ENCODE measurements at places on chromosomes 3 and 15.

- DNase-seq: no peak
Observed at GRCh38 chr15:40052604-40053003, 13.6 kb upstream of the SRP14 start.

DNA sequence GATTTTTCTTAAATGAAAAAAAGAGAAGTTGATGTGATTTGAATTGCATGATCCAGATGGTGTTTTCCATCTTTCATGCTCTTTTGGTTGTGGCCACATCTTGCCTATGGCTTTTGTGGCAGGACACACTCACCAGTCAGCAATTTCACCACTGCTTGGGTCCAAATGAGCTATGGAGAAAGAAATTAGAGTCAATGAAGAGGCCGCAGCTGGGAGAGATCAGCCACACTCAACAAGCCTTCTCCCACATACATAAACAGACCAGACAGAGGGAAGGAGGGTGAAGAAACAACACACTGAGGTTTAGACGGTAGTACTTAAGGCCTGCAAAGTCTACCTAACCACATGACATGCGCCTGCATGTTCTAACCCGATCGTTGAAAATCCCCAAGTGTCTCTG, 110.7 kb upstream of the CDIN1 start:
- no peak for DNase-seq

DNA sequence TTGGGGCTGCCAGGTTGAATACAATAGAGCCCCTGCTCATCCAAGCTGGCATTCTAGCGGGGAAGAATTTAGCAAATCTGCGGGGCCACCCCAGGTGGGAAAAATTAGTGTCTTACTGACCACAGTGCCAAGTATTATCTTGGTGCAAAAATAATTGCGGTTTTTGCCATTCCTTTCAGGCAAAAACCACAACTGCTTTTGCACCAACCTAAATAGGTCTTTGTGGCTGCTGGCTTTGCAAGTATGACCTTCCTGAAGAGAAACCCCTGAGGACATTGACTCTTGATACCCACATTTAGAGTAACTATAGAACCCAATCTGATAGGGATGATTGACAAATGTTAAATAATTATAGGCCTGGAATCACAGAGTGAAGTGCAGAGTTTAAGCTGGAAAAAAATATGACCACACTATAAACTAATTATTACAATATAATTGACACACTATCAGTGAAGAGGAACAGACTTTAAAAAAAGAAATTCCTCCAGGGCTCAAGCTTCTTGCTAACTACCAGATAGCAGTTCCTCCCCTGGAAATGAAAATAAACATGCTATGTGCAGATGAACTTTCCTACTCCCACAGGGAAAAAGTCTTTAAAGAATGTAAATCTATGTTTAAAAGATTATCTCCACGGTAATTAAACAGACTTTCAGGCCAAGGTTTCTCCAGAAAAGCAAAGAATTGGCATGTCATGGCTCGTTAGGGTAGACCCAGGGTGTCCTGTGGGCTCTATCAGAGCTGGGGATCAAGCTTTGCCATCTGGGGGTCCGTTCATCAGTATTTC, 34.4 kb downstream of the CA12 start:
- DNase-seq: no peak

- DNase-seq: no peak
Observed at GRCh38 chr3:171876680-171877147, 33.6 kb downstream of the TMEM212 start.

GRCh38 chr3:86967062-86967461, 23.9 kb downstream of the VGLL3 start:
- no peak for DNase-seq

DNA sequence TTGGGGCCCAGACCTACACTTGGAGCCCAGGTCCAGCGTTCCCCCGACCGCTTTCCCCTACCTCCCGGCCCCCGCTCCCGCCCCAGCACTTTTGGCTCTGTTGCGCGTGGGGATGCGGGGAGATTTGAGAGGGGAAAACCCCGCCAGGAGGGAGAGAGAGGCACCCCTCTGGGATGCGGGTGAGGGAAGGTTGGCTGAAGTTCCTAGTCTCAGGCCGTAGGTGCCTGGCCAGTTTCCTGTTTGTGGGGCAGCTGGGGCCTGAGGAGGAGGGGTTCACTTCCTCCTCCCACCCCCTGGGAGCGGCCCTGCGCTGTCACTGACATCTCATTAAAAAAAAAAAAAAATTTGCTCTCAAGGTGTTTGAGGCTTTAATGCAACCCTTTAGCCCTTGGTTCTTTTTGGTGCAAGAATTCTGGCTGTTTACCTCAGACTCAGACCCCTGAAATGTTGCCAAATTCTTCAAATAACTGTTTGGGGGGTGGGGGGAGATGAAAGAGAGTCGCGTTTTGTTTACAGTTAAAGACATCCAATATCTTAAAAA, 2.6 kb downstream of the FAM43A start:
- peak; percentile 58 for DNase-seq

DNA sequence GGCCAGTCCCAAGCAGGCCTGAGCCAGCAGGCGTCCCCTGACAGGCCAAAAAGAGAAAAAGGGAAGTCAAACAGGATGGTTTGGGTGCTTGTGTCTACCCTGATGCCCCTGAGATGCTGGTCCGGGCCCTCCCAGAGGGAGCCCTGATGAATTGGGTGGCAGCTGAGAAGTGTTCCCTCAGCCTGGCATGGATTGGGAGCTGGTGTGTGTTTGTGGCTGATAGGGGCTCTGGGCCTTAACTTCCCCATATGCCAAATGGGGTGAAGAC, 1.4 kb downstream of the FBLN2 start:
- DNase-seq: no peak

DNA sequence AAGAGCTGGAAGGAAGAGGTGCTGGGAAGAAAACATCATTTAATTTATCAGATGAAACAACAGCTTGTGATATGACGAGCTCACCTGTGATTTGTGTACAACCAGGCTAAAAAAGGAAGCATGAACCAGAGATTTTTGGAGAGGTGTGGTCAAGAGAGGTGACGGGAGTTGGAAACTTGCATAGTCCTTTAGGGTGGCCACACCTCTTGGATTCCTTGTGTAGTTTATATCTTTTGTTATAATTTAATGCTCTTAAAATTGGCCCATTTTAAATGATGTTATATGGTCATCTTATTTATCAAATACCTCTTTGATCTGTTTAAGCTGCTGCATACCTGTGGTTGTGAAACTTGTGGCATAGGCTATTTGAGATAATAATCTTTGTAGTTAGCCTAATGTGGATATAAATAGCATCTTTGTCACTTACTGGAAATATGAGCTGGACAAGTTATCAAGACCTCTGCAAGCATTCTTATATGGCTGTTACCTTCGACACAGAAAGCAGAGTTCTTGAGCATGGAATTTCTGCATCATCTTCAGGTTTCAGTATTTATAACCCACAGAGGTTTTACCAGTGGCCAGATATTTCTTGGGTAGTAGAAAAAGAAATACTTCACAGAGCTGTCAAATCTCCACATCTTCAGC, 49.1 kb downstream of the IL1RAP start:
- no peak for DNase-seq

GRCh38 chr3:30658328-30659052, 52.1 kb downstream of the TGFBR2 start:
- DNase-seq: peak; percentile 71

DNA sequence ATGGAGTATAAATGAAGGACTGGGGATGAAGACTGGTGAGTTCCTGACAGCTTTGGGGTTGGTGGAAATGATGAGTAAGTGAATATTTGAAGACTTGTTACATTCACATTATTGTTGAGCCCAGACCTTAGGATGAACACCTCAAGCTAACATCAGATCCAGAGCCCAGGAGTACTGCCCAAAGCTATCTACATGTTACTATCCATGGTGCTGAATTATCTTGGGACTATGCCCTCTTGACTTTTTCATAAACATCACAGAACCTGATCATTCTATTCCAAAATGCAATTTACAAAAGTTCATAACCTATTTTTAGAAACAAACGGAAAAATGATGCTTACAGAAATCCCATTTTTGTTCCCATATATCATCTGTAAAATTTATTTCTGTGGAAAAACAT, 613.3 kb downstream of the TUSC7 start:
- no peak for DNase-seq

GRCh38 chr3:194955546-194955945, 269.9 kb downstream of the FAM43A start:
- no peak for DNase-seq

DNA sequence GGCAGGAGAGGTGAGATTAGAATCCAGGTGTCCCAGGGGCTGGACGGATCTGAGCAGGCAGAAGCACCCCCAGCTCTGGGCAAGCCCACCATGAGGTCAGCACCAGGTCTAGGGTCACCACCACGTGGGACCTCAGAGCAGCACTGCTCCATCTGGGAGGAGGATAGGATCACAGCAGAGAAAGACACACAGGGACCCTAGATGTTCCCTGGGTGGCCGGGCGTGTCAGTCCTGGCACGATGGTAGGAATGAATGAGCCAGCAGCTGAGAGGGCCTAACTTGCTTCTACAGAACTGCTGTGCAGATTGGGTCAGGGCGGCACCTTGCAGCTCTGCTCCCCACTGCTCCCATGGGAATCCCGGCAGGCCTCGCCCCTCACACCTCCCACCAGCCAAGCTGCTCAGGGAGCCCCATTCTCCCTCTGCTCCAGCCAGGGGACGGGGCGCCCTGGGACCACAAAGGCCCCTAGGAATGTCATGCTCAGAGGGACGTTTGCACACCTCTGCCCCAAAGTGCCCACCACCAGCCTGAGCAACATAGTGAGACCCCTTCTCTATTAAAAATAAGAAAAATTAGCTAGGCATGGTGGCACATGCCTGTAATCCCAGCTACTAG, 66.3 kb downstream of the ZNF445 start:
- no peak for DNase-seq

DNA sequence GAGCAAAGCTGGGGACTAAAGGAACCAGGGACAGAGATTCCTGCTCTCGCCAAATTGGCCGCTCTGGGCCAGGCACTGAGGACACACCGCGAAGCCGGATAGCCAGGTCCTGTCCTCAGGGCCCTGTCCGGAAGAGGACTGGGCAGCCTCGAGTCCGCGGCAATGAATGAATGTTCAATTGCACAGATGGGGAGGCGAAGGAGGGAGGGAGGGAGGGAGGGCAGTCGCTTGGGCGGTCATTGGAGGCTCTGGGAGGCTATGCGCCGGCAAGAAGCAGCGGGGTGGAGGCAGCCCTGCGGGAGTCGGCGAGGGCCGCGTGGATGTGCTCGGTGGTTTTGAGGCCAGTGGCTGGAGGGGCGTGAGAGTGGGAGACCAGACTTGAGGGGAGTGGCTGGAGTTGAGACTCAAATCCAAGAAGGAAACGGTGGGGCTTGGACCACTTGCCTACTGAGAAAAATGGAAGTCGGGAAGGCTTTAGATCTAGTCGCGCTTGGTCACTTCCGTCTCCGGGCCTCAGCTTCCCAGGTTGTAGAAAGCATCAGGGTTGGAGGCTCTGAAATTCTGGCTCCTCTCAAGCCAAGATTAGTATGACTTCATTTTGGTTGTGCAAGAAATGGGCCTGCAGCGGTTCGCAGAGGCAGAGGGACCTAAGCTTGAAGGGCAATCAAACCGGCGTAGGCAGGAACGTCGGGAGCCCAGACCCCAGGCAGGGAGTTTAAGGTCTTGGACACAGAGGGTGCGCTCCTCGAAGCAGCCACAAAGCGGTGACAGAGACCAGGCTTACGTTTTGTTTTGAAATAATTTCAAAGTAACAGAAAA, 21.1 kb upstream of the PLXND1 start:
- no peak for DNase-seq

DNA sequence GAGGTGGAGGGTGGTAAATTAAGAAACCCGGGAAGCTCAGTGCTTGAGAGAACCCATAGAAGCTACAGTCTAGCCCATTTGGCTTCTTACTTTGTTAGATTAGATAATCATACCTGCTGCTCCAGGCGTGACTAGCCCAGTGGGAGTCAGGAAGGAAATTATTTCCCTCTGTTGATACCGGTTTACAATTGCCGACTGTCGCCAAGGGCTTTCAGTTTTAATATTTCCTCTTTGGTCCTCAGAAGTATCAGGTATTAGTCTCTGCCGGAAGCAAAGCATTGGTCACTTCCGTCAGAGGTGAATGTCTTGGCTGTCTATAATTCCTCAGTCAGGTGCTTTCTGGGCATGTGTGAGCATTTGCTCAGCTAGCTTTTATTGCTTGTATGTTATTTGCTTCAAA, 75.2 kb downstream of the LPP start:
- DNase-seq: no peak

- no peak for DNase-seq
Observed at GRCh38 chr3:17655743-17656142, 86.7 kb downstream of the TBC1D5 start.

DNA sequence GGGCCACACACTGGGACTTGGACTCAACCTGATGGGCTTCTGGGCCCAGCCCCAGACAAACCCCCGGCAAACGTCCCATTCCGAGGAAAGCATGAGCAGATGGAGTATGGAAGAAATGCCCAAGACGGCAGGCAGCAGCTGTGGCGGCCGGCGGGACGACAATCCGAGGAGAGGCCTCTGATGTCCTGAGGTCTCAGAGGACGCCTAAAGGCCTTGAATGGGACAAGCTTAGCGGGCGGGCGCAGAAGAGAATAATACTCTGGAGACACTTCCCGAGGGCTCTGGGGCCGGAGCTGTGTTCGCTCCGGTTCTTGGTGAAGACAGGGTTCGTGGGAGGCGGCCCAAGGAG, 482 bp upstream of the OGG1 start:
- no peak for DNase-seq

- no peak for DNase-seq
Observed at GRCh38 chr3:66380200-66380932, 120.5 kb downstream of the LRIG1 start.

DNA sequence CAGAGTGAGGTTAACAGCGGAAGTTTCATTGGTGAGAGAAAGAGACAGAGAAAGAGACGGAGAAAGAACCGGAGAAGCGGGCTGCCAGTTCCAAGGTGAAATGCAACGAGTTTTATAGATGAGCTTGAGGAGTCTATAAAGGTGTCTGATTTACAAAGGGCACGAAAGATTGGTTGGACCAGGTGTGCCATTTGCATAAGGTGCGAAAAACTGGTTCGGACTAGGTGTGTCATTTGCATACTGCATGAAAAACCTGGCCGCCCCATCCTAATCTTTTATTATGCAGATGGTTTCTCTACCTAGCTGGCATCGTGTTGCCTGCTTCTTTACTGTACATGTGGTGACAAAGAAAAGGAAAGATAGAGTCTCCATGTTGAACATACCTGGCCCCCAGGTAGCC, 253.8 kb upstream of the IGF1R start:
- no peak for DNase-seq

- DNase-seq: no peak
Observed at GRCh38 chr3:184574515-184575417, 13.2 kb downstream of the EPHB3 start.

DNA sequence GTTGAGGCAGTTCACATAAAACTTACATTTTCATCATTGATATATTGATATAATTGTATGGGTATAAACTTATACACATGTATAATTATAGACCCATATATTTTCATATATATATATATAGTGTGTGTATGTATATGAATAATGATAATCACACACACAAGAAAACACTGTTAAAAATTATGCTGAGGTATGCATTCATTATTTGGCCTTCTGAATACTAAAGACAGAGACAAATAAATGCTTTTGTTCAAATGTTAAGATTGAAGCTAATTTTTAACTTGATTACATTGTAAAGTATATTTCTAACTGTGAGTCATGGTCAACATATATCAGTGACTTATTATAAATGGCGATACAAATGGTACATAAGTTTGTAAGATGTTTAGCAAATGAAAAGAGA, 888.8 kb downstream of the OTOL1 start:
- DNase-seq: no peak

GRCh38 chr3:177751770-177752169, 554.5 kb upstream of the TBL1XR1 start:
- no peak for DNase-seq

Data from T-helper 2 cell (primary cell).